ENCODE measurements at places on chromosomes 5 and 9.
A peak's percentile ranks its signal among the peaks of the same experiment; 100 is the strongest.

- no peak for DNase-seq
Measured at GRCh38 chr5:124576848-124577409, 169.5 kb downstream of the ZNF608 start.

DNA sequence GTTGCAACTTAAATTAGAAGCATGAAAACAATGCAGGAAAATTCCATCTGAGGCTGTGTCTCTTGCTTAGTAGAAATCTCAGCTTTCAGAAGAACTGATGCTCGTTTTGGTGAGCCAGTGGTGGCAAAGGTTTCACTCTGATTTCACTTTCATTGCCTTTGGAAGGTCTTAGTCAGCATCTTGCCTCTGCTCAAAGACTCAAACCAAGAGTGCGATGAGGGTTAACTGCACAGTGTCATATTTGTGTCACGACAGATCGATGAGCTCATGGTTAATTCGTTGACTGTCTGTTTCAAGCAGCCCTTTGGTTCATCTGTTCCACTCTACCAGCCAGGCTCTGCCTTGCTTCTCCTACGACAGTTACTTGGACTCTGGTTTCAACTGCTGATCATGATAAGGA, 331.3 kb upstream of the KIF2A start:
- DNase-seq = no peak

GRCh38 chr9:8871796-8872445, 1072.3 kb upstream of the DMAC1 start:
- DNase-seq = no peak

DNA sequence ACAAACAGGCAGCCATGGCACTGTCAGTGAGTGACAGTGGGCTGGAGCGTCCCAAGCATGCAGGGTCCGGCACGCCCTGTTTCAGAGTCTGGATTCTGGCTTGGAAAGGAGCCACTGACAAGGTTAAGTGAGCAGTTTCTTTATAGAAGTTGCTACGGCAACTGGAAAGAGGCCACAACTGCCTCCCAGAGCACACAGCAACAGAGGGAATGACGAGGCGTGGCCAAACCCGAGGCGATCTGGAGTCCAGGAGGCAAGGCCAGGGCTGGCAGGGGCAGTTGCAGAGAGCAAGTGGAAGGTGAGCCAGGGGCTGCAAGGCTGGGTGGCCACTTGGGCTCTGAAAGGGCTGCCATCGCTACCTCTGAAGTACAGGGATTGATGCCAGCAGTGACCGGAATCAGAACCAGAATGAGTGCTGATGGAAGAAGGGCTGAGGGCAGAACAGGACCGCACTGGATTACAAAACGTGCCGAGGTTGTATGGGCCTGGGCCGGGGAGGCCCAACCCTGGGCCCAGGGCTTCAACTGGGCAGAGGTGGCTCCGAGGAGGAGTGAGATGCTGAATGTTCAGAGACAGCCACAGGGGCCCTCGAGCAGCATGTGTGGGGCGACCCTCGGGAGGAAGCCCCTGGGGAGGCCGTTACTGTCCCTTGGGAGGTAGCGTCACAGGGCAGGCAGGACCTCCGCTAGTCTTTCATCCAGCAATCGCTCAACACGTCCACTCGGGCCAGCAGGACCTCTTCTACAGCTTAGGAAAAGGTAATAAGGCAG, 4.6 kb downstream of the MRPL41 start:
- no peak for DNase-seq

GRCh38 chr9:82513242-82513751, 524.7 kb downstream of the SPATA31D1 start:
- DNase-seq = no peak

DNA sequence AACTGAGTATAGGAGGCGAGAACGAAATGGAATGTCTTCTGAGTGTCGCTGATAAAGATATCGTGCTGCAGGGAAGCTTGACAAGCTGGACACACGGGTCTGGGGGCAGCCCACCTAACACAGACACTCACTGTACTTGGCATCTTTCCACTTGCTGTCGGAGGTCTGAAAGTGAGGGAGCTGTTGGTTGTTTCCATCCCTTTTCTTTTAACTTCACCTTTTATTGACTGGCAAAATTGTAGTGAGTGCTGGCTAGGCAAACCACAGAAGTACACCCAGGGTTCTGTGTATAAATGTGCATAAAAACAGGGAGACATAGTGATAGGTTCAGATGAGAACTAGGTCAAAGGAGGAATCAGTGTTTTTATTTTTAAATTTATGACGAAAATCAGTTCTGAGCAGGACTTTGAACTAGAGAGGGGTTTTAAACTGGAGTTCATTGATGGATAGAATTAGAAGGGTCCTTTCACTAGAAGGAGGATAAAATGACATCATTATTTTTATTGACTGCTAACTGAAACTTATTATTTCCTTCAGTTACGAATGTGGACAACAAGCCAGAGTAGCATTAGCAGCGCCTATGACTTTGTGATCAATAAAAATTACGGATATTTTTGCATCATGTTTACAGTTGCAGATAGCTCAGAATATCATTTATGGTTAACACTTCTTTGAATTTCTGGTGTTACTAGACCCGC, 817 bp downstream of the GAPVD1 start:
- peak; percentile 59 for DNase-seq

DNA sequence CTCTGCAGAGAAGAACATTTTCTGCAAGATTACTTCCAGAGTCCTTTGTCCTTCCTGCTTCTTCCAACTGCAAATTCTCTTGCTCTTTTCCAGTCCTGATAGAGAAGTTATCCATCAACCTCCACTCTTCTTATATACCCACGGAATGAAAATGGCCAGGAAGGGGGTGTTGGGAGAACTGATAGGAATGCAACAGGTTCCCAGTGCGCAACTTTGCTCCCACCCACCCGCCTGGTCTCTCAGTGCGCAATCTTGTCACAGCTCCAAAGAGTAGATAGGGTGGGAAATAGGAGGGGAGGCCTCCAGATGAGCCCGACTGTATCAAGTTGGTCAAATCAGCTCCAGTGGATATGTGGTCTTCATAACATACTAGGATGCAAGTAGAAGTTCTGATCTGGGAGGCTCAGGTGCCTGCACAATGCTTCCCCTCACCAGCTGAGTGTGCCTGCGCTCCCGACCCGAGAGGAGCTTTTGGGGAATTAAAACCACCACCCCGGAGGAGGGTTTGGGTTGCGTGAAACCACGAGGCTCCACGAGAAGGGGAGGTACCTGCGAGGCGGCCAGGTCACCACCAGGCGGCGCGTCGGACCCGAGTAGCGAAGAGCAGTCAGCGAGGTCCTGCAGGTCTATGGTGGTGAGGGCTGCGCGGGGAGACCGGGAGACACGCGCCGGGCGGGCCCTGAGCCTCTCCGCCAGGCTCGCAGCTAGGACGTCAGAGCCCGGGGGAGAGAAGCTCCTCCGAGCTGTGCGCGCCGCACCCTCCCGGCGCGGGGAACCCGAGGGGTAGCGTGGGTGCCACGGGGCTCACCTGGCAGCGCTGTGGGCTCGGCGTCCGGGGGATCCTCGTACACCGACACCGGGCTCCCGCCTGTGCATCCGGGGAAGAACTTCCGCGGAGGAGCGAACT, 835 bp downstream of the MCIDAS start:
- DNase-seq = peak; percentile 89

GRCh38 chr9:105658351-105658750, 3.9 kb upstream of the TAL2 start:
- no peak for DNase-seq

DNA sequence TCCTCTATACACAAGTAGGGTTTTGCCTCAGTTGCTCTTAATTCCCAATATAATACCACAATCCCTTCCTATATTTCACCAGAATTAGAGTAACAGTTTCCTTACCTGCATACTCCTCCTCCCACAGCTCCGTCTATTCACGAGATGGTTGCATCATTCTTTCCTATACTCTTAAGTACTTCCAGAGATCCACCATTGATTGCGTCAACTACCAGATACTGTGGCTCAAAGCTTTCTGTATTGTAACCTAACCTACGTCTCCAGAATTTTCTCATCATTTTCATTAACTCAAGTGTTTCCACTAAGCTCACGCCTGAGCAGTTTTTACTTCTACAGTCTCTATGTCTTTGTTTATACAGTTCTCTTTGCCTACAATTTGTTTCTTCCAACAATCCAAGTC, 31.2 kb upstream of the MINAR2 start:
- DNase-seq = no peak

GRCh38 chr9:19922476-19923118, 133.8 kb upstream of the SLC24A2 start:
- peak; percentile 72 for DNase-seq

- no peak for DNase-seq
Measured at GRCh38 chr5:165420493-165420892, 1915.1 kb downstream of the MAT2B start.

- DNase-seq = no peak
Measured at GRCh38 chr5:1876660-1877064, 6.1 kb downstream of the IRX4 start.

DNA sequence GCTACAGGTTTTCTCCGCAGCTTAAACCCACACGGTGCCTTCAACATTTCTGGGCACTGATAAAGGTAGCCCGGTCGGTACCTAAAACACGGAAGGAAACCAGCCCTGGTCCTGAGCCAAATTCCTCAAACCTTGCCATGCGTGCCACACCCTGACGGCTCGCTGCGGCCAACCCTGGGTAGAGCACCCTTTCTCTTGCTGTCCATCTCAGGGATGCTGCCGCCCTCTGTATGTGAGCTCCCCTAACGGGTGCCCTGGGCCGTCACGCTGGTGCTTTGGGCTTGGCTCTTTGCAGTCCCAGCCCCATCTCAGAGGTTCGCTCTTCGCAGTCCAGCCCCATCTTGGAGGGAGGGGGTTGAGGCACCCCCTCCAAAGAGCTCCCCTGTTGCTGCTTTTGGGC, 43.9 kb downstream of the PNPLA7 start:
- DNase-seq = no peak

DNA sequence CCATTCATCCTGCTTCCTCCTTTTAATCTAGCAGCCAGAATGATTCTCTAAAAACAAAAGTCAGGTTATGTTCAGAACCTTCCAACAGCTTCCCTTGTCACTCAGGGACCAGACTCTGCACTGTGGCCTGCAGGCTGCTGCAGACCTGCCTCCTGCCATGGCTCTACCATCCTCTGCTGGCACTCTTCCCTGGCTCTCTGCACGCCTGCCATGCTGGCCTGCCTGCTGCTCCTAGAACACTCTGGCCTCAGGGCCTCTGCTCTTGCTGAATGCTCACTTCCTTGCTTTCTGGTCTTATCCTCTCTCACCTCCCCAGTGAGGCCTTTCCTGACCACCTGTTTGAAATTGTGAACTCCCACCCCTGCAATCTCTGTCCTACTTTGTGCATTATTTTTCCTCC, 149.4 kb downstream of the CD180 start:
- no peak for DNase-seq

- no peak for DNase-seq
Measured at GRCh38 chr5:118653872-118654271, 334.5 kb downstream of the DTWD2 start.

GRCh38 chr9:113238202-113238858, 17.0 kb downstream of the SLC31A1 start:
- DNase-seq = no peak

- DNase-seq = no peak
Measured at GRCh38 chr5:81290146-81290545, 11.2 kb upstream of the ZCCHC9 start.

GRCh38 chr5:124297826-124298225, 448.6 kb downstream of the ZNF608 start:
- DNase-seq = no peak

GRCh38 chr9:3916984-3917383, 382.9 kb downstream of the GLIS3 start:
- DNase-seq = no peak

DNA sequence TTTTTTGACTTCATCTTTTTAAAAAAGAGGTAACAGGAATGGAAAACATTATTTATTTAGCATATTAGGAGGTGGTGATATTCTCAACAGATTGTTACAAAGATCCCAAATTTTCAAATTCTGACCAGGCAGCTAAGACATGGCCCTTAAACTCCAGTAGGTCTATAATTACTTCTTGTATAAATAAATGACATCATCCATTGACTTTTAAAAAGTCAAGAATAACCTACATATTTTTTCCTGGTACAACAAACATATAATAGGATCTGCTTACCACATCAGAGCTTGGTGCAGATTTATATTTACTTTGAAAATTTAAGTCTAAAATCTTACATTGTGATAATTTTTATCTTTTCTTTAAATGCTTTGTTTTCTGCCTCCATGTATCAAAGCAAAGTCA, 92.2 kb upstream of the TRPM3 start:
- no peak for DNase-seq

DNA sequence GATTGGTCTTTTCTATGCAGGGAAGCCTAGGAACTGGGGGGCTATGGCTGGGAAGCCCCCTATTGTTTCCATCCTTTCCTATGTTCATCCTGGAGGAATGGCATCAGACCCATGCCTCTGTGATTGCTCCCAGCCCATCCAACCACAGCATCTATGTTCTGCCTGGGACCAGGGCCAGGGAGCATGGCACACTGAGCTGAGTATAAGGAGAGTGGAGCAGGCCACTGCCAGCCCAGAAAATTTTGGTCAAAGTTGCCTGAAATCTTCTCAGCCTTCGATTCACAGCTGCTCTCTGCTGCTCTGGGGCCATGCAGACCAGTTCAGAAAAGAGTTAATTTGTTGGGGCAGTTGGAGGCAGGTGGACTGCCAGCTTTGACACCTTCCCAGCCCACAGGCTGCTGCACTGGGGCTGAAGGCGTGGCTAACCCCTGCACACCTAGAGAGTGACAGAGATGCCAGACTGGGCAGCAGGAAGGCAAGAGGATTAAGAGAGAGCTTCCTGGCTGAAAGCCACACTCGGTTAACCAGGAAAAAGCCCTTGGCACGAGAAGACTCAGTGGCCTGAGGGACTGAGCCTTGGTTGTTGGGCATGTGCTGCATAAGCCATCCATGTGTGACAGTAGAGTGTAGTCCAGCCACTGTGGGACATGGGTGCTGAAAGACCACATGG, 12.1 kb downstream of the TGFBI start:
- no peak for DNase-seq
